ENCODE measurements at places on chromosomes 16 and 17.

DNA sequence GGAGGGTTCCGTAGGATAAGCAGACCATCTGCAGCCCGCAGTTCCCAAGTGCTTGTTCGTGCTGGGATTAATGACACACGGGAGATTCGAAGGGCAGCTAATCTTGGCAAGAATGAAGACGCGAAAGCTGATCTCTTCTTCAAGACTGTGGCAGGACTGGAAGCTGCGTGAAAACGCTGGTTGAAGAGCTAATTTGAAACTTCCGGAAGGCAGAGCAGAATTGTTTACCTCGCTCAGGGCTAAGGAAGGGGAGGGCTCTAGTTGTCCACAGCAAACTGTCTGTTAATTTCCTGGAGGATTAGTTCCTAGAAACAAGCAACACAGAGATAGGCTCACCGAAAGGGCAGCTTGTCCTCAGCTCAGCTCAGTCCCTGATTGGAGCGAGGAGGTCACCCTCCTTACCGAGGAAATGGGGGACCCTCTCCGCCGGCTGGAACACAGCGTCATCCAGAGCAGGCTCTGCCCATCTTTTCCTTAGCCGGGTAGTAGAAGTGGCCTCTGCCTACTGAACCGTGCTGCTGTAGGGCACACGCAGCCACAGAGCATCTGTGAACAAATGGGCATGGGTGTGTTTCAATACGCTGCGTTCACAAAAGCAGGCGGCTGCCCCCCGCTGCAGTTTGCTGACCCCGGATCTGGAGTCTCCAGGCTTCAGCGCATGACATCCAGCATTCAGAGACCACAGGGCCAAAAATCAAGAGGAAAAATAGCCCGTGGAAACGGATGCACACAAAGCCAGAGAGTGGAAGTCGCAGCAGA lies 16.7 kb upstream of the BAIAP2 start:
- peak; percentile 33 for DNase-seq

GRCh38 chr16:46853713-46854443 lies 22.9 kb upstream of the C16orf87 start:
- DNase-seq = peak; percentile 29

- DNase-seq = no peak
Measured at GRCh38 chr16:35754391-35755369, 2295.3 kb downstream of the TP53TG3F start.

- no peak for DNase-seq
Measured at GRCh38 chr17:43384476-43384862, 14.3 kb upstream of the ARL4D start.

DNA sequence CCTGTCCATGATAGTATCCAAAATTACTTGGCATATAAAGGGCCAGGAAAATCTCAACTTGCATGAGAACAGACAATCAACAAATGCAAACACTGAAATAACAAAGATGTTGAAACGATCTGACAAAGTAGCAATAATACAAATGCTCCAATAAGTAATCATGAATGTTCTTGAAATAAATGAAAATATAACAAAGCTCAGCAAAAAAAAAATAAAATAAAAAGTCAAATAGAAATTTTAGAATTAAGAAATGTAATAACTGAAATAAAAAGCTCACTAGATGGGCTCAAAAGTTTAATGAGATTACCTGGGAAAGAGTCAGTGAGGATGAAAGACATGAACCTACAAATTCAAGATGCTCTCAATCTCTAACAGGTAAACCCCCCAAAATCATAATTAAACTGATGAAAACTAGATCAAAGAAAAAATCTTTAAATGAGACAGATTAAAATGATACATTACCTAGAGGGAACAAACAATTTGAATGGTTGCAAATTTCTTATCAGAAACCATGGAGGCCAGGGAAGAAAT lies 319.0 kb upstream of the IRX3 start:
- no peak for DNase-seq

DNA sequence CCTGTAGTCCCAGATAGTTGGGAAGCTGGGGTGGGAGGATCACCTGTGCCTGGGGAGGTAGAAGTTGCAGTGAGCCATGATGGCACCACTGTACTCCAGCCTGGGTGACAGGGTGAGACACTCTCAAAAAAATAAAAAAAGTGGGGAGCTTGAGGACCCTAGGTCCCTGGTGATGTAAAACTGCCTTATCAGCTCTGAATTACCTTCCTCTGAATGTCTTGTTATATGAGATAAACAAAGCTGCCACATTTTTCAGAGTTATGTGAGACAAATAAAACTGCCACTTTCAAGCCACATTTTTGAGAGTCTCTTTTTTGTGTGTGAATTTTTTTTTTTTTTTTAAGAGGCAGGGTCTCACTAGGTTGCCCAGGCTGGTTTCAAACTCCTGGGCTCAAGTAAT lies 32.0 kb upstream of the B4GALNT2 start:
- no peak for DNase-seq

DNA sequence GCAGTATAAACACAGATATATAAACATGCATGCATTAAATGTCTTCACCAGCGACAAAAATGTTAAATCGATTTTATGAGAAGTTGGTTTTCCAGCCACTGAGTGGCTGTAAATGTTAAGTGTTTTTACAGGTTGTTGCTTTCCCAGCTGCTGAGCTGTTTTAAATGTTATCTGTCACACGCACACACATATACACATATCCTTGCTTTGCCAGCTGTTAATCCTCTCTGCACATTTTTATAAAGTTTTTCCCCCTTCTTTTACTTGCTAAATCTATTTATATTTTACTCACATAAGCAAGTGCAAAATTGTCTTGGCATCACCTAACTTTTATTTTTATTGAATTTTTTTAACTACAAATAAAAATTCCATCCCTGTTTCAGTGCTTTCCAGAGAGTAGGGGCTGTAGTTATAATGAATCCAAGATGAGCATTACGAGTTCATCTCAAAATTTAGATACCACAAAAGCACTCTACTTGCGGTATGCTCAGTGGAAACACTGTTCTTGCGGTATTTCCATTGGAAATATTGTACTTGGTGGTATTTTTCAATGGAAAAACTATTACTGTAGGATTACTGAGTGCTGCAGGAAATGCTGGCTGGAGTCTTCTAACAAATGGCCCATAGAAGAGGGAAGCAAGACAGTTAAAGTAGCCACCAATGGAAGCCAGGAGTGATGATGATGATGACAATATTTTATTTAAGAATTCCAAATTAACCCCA lies 124.9 kb upstream of the KCNJ16 start:
- no peak for DNase-seq

DNA sequence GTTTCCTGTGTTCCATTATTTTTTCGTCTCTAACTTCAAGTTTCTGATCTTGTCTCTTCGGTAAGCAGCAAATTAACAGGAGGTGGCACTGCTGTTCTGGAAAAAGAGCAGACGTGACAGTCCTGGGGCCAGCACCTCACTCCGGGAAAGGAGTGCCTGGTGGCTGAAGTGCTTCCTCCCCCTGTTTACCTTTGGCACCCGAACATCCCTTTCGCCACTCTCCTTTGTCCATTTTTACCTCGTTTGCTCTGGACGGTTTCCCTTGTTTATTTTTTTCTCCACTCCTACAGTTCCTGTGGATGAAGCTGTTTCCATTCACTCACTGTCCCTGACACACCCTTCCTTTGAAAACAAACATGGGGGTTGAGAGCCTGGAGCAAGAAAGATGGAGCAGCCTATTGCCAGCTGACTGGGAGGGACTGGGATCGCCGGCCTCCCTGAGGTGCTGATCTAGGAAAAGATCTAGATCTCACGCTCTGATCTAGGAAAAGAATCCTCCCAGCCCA lies 12.6 kb downstream of the SAP30BP start:
- DNase-seq = no peak

DNA sequence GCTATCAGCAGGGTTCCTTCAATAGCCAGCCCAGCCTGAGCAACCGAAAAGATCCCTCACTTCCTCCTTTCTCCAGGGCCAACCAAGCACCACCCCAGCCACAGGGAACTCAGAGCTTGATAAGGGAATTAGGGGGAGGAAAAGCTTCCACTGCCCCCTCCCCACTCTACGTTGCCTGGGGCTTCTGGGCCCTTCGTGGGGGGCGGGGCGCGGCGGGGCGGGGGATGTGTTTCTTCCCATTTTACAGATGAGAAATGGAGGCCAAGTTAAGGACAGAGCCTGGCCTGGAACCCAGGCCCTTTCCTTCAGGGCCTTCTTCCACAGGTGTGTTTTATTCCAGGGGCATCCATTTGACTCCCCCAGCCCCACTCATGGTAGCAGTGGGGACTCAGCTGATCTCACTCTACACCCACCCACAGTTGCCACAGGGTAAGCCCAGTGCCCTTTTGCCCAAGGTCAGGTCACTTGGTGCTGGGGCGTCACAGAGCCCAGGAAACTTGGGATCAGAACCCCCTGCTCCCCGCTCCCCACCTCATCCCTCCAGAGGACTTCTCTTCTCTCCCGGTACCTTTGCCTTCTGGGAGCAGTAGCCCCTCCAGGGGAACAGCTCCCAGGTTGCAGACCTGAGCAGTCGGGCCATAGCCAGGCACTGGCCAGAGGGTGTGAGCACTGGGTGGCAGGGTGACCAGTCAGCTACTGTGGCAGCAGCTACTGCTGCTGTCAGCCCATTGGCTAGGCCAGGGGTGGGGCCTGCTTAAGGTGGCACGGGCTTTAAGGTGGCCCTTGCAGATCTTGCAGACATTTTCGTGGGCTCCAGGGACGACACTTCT lies at the start of gene LDHD:
Gene LDHD (minus strand): TSS at position 700 of the 830 bp plus-strand sequence. CDS start 60 bp downstream, at position 640.
- DNase-seq = no peak

DNA sequence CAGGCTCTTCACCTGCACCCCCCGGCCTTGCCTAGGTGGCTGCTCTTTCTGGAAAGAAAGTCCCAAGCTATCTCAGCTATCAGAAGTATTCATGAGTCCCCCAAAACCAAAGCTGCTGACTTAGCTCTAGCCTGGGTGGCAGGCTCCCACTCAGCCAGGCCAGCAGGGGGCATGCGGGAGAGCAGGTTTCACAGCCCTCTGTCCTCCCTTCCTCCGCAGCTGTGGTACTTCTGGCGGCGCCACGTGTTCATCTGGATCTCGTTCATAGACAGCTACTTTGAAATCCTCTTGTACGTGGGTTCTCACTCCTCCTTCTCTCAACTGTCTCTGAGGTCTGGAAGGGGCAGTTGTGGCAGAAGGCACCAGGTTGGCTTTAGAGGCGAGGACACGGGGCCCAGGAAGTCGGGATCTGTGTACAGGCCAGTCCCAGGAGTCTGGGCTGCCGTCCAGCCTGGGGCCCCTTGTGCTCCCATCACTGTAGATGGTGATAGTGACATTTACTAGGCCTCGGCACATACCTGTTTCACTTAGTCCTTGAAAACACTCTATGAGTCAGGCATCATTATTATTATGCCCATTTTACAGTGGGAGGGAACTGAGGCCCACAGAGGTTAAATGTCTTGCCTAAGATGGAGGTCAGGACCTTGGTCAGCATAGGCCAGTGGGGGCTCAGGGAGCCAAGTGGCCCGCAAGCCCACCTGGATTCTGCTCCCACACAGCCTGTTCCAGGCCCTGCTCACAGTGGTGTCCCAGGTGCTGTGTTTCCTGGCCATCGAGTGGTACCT lies 12.9 kb downstream of the TRPV2 start:
- no peak for DNase-seq

- DNase-seq = no peak
Measured at GRCh38 chr16:88742896-88743605, 36.7 kb downstream of the CTU2 start.

DNA sequence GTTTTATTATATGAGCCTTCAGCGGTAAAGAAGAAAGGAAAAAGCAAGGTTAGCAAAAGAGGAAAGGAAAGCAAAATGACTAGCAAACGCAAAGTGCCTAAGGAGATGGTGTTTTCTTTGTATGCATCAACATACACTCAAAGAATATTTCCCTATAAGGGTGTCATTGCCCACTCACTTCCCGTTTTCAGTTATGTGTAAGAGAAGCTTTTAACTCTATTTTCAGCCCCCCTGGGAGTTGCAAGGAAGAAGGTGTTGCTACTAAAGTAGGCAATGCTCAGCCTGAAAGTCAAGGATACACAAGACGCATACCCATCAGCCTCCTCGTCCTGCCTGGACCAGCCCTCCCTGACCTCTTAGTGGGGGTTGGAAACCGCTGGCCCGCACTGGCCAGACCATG lies 267.7 kb upstream of the ZFHX3 start:
- no peak for DNase-seq

DNA sequence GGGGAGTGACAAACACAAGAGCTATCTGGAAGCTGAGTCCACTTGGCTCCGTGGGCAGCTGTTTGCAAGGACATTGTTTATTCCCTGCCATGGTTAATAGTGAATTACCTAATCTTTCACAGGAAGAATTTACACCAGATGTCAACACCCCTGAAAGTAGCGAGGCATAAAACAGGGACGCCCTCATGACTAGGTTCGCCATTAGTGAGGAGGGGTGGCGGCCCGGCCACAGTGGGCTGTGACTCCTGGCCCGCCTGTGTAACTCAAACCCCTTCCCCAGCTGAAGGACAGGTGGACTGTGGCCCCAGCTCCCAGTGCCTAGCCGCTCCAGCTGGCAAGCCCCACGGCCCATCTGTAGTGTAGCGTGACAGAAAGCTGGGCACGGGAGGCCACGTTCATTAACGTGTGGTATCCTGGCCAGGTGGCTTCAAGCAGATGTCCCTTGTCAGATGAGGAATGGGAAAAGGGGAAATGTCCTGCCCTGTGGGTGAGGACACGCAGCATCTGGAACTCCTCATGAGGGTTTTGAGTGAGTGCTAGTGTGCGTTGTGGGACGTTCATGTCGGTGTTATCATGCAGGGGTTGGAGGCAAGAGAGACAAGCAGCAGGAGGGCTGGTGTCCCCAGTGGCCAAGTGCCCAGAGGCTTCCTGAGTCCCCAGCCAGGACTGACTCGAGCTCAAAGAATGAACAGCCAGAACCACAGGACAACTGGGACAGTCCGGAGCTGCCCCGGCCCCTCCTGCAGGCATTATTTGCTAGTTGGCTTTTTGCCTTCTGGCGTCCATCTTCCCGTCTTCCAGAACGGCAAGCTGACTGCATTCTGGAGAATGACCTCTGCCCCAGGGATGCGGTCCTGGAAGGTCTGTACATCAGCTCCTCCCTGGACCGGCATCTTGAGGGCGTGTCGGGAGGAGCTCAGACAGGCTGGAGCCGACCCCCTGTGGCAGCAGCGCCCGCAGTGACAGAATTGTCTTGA lies 19.2 kb downstream of the KDM8 start:
- no peak for DNase-seq
